ENCODE measurements at places on chromosomes 7 and 10.

DNA sequence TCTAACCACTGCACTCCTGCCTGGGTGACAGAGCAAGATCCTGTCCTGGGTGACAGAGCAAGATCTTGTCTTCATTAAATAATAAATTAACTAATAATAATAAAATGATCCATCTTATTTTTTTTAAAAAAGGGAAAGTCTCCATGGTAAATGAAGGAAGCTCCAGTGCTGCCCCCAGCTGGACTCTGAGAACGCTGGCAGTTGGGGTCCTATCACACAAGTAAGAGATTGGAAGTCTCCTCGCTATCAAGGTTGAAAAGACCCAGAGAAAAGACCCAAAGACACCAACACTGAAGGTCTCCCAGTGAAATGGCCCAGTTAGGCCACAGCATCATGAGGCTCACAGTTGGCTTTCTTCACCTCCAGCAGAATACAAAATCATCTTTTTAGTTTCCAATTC is 13.8 kb upstream of the C10orf67 start:
- peak; percentile 43 for DNase-seq

DNA sequence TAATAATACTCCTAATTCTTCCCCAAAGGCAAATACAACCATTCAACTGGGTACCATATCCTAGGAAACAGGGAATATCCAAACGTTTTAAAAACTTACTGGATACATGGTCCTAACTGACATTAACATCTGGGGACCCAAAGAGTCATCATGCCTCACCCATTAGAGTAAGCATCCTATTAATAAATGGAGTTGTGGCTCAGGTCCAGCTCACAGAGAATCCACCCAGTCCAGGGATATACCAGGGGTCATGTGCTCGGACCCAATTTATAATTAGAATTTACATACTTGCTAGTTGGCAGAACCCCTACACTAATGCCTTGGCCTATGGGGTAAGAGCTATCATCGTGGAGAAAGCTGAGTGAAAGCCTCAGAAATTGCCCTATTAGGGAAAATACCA is 670.0 kb downstream of the XPNPEP1 start:
- no peak for DNase-seq

DNA sequence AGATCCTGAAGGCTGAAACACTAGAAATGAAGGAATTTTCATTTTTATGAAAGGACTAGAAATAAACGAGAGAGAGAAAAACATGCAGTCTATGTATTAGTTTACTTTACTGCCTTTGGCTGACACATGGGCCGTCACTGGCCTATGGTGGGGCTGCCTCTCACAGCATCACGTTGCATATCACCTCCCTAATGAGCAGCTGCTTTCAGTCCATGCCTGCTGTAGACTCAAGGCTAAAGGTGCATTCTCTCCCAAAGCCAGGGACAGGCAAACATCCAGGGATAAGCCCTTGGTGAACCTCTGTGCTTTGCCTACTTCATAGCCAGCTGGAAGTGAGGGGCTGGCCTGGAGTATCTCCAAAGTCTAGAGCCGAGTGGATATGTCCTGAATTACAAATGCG is 359.4 kb downstream of the GPAM start:
- no peak for DNase-seq

- no peak for DNase-seq
Observed at GRCh38 chr7:104791080-104791479, 222.9 kb upstream of the KMT2E start.

DNA sequence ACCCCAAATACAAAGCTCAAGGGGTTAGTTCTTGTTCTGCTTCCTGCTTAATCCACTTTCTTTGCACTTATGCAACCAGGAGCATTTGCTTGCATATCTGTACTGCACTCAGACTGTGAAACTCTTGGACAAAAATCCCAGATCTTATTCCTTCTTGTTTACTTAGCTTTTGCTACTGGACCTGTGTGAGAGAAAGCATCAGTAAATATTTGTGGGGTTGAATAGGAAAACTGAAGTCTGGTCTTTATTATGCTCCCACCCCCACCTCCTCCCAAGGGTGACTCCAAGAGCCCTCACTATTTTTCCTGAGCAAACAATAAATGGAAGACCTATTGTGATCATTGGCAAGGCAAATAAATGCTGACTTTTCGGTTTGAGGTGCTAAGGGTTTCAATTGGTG is 57.1 kb upstream of the VSTM2A start:
- no peak for DNase-seq

- DNase-seq: no peak
Observed at GRCh38 chr10:82660205-82660604, 785.2 kb downstream of the NRG3 start.

GRCh38 chr7:96224685-96225084 is 97.2 kb downstream of the SLC25A13 start:
- DNase-seq: peak; percentile 21

DNA sequence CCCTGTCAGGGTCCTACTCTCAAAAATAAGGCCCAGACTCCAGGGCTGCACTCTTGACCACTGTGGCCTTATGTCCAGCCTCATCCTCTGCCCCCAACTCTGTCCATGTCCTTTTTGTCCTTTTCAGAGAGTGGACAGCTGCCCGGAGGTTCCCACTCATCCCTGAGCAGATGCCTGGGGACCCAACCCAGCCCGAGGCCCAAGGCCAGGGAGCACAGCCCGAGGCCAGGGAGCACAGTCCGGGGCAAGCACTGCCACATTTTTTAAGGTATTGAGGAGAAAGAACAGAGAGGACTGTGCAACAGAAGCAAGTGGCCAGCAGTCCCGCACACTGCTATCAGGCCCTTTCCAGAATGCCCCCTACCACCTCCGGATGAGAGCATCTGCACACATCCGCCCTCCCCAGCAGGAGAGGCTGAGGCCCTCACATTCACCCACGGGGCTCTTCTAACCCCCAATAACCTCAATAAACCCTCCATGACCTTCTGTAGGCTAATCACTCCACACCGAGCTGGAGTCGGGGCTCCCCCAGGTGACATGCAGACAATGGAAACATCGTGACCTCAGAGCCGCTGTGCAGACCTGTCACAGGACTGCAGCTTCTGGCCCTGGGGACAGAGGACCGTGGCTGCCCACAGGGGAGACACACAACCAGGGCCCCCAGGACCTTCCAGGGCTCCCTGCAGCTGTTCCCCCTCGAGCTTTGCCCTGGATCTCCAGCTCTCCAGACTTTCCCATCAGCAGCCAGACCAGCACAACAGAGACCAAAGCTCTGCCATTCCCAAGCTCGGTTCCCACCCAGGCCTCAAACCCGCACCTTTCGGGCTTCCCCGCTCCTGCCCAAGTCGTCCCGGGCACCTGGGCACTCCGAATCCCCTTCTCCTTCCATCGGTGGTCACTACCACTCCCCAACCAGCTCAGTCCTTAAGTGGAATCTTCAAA is 51.4 kb downstream of the CAMK2B start:
- DNase-seq: no peak

GRCh38 chr10:773562-774161 is 84.2 kb upstream of the DIP2C start:
- no peak for DNase-seq

GRCh38 chr10:35554461-35555056 is 50.6 kb upstream of the GJD4 start:
- no peak for DNase-seq

DNA sequence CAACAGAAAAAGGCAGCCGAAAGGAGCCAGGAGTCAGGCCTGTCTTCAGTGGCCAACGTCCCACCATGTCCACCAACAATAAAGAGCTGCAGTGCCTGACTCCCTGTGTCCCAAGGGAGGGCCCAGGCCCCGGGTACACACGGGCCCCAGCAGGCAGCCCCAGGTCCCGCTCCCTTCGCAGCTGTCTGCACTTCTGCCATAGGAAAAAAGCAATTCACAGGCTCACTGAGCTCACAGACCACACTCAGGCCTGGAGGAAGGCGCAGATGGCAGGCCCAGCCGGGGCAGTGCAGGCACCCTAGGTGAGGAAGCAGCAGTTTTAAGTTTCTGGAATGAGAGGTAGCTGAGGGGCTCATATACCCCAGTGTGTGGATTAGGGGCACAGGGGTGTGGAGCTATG is 100.5 kb downstream of the PRKAG2 start:
- no peak for DNase-seq
